Activated CD8-positive, alpha-beta T cell treated with anti-CD3 and anti-CD28 coated beads, Interleukin-2, amount 10 ng/mL, durations not matched to agents 7 days and 5 days (primary cell): ENCODE measurements at places on chromosomes 16 and 17.

DNA sequence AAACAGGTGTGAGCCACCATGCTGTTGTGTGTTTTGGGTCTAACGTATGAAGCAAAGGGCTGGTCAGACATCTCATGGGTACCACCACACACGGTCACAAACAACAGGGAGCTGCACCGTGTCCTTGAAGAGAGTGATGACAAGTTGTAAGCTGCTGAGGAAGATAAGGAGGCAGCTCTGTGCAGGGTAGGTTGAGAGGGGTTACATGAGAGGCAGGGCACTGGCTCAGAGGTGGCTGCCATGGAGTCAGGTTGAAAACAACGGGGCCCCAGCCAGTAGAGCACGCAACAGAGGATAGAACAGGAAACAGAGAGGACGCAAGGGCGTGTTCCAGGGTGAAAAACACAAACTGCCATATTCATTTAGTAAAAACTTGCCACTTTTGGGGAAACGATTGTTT is 52.2 kb downstream of the TRARG1 start:
- peak; percentile 47 for DNase-seq

DNA sequence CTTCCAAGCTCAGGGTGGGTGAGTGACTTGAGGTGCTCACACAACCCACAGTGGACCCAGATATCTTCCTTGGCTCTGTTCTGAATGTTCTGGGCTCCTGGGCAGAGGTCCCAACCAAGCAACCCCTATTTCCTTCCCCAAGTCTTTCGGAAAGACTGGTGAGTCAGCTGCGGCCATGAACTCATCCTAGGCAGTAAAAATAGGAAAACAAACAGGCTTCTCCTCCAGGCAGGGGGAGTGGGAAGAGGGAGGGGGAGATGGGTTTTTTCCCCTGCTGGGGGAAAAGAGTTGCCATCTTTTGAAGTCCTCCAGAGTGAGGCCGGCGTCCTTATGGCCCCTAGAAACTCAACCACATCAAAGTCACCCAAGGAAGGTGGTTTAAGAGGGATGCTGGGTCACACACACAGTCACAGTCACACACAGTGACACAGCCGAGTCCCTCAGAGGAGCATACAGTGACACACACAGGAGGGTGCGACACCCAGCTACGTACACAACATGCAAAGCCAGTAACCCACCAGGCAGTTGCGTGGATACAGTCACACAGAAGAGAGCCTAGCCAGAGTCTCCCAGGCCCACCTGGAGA is 16.0 kb upstream of the DLX4 start:
- DNase-seq, result no peak

- no peak for DNase-seq
Observed at GRCh38 chr17:41324180-41325075, 8.9 kb upstream of the KRTAP17-1 start.

DNA sequence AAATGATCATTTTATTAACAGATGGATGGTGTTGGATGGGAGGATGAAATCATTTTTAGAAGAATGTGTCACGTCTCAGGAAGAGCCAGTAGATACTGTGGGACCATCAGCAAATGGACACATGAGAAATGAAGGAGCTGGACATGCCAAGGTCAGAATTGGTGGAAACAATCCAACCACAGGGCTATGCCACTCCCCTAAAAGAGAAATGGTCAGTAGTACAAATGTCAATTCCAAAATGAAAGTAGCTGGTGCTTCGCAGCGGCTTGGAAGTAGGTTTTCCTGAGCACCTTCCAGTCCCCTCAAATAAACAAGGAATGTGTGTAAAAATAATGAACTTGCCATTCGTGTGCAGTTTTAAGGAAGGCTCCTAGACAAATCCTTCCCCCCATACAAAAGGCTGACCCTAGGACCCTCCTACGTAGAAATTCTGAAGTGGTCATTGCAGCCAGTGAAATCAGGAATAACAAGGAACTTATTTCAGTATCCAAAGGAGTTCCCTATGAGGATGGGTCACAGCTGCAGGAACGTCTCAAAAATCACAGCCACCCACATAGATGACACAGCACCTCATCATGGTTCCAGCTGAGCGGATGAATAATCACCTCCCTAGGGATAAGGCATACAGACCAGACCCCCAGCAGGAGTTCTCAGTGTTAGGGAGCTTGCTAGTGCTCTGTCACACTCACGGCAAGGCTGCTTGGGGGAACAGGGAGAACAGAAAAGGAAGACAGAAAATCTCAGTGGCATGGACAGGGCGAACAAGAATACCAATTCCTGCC is 239.2 kb downstream of the HS3ST3A1 start:
- DNase-seq, result no peak

DNA sequence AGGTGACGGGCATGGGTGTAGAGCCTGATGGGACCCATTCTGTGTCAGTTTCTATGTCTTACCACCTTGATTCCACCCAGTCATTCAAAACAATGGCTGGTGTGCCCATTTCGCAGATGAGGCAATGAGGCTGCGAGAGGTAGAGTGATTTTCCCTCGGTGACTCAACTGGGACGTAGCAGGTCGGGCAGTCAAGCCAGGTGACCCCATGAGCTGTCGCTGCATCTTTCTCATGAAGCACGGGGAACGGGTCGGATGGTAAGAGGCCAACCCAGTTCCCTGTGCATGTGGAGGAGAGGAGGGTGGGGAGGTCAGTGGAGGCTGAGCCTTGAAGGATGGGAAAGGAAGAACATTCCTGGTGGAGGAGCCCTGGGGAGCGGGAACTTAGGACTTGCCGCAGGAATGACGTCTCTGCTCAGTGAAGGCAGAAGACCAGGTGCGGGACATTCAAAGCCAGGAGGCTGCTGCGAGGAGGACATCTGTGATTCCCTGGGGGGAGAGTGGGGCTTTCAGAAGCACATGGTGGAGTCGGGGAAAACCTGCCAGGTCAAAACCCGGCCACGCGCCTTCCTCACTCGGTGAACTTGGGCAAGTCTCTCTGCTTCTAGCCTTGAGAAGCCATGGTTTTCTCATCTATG is 1.1 kb downstream of the IL21R start:
- DNase-seq, result peak; percentile 58

DNA sequence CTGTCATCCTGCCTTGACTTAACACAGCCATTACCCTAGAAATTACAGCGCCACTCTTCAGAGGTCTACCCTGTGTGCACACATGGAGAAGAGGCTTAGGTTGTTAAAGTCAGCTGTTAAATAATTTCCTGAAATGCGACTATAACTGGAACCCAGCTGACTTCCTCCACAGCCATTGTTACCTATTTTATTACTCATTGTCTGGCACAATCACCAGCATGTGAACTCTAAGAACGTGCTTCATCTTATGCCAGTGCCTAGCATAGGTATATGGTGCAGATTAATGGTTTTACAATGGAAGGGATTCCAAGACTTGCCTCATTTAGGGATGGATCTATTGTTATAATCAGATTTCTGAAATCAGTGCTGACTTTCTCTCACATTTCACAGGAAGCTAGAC is 11.9 kb downstream of the RDM1 start:
- DNase-seq, result no peak

DNA sequence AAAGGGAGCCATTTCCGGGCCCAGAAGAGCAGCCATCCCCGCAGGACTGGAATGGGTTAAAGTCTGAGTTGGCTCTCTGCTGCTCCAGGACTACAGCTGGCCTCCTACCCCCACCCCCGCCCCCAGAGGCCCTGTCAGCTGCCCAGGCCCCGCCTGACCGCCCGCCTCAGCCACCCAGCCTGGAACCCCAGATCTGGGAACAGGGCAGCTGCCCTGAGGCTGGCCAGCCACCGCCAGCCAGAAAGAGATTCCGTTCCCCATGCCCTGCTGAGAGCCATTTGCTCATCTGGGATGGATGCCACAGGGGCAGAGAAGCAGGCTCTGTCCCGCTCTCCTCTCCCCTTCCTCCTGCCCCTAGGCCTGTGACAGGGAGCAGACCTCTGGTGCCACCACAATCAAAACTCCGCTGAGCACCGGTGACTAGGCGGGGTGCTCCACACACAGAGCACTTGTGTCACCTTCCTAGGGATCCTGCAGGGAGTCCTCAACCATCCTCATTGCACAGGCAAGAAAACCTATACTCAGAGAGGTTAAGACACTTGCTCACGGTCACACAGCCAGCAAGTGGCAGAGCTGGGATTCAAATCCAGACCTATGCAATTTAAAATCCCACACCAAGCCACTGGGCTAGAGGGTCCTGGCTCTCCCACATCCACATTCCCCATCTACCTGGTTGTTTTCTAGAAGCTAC is 44.1 kb downstream of the ZNF423 start:
- DNase-seq, result no peak

DNA sequence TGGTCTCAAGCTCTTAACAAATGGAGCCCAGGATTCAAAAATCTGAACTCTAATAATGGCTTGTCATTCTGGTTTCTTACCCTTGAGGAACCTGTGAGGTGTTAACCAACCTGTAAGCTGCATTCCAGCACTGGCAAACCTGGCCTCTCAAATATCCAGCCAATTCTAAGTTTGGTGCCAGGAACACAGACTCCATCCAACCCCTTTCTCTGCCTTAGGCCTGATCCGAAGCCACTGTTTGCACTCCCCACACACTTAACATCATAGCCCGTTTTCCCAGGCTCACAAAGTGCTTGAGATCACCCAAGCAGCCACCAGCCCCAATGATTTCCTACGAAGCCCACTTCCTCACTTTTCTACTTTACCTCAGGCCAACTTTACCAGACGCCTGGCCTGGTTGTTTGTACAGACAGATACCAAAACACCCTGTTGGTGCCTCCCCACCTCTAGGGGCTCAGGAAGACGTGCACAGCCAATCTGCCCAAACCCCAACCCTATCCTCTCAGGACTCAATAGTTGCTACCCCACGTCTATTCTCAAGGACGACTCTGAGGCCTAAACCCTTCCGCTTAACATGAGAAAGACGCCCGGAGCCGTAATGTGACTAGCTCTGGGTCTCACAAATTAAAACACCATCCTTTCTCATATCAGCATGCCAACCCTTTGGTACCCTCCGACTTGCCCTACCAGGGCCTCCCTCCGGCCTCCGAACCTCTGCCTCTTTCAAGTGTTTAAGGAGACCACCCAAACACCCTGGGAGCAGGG is 3.2 kb upstream of the PER1 start:
- DNase-seq, result no peak

GRCh38 chr17:14007951-14008350 is 61.4 kb upstream of the COX10 start:
- no peak for DNase-seq

DNA sequence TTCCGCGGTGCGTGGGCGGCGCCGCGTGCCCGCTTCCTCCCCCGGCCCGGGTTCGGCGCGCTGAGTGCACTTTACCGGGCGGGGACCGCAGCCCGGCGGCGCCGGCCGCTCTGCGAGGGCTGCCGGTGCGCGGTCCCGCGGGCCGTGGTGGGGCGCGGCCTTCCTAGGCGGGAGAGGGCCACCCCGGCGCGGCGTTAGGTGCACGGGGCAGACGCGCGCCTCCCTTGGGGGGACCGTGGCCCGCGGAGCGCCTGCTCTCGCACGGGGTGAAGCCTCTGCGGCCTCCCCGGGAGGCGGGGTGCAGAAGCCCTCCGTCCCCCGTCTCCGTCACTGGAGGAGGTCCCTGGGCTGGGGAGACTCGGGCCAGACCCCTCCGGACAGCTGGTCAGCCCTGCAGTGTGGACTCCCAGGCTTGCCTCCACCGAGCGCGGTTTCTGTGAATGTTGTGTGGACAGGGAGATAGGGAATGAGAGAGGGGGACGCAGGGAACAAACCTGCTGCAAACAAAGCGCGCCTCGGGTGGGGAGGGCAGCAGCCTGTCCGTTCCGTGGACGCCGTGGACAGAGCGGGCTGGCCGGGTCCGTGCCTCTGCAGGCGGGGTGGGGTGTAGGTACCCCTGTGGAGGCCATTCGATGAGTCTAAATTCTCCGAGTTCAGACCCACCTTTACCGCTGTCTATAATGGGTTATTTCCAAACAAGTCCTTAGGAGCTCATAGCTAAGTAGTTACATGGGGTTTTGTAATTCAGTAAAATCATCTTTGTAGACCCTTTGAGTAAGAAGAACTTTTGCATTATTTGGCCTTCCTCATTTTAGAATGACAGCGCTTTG is 721 bp downstream of the TBCD start:
- DNase-seq, result peak; percentile 37
